ENCODE measurements at places on chromosomes 1 and 21. TPM values are rescaled to one million over a fixed set of nuclear protein-coding genes. Genes with fewer than 3 reads are reported as not detected.
A peak's percentile ranks its signal among the peaks of the same experiment; 100 is the strongest.

GRCh38 chr1:43976890-43977289 lies 2.1 kb upstream of the B4GALT2 start:
- no peak for DNase-seq

DNA sequence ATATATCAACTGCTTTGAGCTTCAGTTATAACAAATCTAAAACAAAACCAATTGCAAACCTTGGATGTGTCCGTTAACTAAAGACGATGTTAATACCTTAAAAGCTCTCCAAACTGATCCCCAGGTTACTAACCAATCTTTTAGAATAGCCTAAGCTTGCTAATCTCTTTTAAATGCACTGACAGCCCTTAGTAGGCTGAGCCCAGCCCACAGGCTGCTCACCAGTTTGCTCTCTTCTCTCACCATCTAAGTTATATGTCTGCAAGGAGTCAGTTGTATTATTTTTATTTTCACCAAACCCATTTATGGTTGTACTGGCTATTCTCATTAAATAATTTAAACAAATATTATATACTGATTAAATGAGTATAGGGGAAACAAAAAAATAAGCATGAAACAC lies 199.5 kb downstream of the ADGRL2 start:
- no peak for DNase-seq

- no peak for DNase-seq
Measured at GRCh38 chr1:157104598-157105293, 5.1 kb upstream of the ETV3L start.

- DNase-seq, result peak; percentile 37
Measured at GRCh38 chr1:72283307-72284083, 1.2 kb upstream of the NEGR1 start.

DNA sequence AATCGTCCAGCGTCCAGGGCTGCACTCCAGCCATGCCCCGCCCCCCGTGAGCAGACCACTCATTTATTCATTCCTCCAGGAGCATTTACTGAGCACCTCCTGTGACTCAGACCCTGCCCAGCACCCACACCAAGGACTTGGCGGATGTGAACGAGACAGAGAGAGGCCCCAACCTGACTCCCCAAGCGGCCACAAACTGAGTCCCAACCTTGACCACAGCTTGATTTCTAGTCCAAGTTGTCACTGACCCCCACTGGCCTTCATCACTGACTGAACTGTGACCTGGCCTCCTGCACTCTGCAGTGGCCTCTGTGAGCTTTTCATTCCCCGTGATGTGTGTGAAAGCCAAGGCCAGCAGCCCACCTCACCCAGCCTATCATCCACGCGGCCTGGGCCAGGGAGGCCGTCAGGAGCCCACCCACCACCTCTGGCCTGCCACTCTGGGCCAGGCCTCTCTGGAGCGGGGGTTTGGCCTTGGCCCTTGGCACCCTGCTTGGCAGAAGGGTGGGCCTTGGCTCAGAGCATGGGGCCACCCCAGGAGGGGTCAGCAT lies 19.3 kb upstream of the RUNX3 start:
- DNase-seq, result no peak

Gene SPRR2F
- not detected for total RNA-seq

DNA sequence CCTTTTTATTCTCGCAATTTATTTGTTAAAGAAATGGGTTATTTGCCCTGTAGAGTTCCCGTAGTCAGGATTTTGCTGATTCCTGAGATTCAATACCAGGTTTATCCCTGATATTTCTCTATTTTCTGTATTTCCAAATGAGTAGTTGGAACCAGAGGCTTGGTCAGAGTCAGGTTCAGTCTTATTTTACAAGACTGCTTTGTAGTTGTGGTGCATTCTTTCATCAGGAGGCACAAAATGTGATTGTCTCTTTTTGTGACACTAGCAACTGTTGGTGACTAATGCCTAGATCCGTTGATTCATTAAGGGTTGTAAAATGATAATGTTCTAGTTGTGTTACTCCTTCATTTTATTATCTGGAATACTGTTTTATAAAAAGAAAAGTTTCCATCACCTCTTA lies 95.5 kb upstream of the TPTE start:
- DNase-seq, result no peak

Gene HPCA
- 0.40 TPM for total RNA-seq

Measured in activated naive CD8-positive, alpha-beta T cell treated with anti-CD3 and anti-CD28 coated beads, Interleukin-2, amount 10 ng/mL, durations not matched to agents 7 days and 5 days (primary cell).